ENCODE measurements at places on chromosomes 5 and 9.

GRCh38 chr5:181114844-181115778 lies 15.9 kb downstream of the OR2V1 start:
- no peak for DNase-seq

- DNase-seq, result peak; percentile 37
These were observed 47.3 kb downstream of the PRLR start for GRCh38 chr5:35182910-35183535.

DNA sequence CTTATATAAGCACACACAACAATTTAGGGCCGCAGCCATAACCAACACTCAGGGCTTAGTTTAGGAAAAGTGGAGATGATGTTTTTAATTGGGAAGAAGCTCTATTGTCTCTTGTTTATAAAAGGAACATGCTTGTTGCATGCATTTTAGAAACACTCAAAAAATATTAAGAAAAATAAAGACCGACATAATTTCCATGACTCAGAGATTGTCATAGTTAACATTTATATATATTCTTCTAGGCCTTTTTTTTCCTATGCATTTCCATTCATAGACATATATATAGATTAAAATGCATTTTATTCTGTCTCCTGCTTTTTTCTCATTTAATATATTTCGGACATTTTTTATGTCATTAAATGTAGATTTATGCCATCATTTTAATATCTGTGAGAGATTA lies 13.6 kb upstream of the ARSI start:
- DNase-seq, result no peak

DNA sequence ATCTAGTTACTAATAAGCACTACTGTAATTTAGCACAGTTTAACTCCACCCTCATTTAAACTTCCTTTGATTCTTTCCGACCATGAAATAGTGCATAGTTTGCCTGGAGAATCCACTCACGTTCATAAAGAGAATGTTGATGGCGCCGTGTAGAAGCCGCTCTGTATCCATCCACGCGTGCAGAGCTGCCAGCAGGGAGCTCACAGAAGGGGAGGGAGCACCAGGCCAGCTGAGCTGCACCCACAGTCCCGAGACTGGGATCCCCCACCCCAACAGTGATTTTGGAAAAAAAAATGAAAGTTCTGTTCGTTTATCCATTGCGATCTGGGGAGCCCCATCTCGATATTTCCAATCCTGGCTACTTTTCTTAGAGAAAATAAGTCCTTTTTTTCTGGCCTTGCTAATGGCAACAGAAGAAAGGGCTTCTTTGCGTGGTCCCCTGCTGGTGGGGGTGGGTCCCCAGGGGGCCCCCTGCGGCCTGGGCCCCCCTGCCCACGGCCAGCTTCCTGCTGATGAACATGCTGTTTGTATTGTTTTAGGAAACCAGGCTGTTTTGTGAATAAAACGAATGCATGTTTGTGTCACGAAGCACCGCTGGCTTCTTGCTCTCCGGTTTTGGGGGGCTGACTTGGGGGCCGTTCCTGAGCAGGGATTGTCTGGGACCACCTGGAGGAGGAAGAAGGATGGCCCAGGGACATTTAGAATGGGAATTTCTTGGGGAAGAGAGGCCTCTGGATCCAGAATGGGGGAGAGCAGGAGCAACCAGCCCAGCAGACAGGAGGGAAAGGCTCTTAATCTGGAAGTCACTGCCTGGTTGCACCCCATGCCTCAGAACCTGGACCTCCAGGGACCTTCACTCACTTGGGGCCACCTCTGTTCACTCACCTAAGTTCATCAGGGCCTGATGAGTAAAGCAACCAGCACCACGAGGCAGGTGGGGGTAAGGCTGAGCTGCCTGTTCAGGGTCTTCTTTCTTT lies 35.4 kb downstream of the CXXC5 start:
- no peak for DNase-seq

DNA sequence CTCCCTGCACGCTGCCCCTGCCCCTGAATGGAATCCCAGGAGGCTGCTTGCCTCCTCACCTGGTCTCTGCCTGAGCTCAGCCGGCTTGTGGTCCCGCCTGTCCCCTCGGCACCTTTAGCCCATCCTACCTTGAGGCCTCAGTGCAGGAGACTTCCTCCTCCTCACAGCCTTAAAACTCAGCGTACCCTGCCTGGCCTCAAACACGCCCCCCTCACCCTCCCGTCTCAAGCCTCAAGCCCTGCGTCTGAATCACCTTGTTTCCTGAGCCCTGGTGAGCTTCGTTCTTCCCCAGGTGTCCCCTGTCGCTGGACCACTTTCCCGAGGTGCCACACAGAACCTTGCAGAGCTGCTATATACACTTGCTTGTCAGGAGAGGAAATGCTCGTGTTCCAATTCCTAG lies 110.2 kb upstream of the SPIN1 start:
- DNase-seq, result no peak

DNA sequence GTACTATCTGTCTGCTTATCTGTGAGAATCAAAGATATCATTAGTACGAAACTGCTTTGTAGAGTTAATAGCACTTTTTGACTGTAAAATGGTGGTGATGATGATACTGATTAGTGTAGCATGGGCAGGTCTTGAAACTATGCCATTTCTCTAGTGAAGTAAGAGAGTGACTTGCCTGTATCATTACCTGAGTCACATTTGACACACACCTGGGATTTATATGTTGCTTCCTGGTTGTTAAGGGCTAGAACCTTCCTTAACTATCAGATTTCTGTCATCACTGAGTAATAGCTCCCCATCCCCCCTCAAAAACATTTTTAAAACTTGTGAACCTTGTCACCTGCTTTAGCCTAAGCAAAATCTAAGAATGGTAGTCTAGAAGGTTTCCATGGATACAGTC lies 135.6 kb upstream of the RORB start:
- DNase-seq, result no peak

DNA sequence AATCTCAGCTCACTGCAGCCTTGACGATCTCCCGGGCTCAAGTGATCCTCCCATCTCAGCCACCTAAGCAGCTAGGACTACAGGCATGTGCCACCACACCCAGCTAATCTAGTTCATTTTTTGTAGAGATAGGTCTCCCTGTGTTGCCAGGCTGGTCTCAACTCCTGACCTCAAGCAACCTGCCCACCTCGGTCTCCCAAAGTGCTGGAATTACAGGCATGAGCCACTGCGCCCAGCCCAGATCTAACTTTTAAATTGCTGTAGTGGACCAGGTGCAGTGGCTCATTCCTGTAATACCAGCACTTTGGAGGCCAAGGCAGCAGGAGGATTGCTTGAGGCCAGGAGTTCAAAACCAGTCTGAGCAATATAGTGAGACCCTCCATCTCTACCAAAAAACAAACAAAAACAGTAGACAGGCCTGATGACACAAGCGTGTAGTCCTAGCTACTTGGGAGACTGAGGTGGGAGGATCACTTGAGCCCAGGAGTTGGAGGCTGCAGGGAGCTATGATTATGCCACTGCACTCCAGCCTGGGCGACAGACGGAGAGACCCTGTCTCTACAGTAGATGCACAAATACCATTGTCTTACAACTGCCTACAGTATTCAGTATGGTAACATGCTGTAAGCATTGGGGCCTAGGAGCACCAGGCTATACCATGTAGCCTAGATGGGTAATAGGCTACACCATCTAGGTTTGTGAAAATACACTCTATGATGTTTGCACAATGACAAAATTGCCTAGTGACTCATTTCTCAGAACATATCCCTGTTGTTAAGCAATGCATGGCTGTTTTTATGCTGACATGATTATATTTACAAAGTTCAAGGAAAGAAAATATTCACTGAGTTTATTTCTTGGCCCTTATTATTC lies 1.5 kb upstream of the SIT1 start:
- DNase-seq, result no peak

GRCh38 chr9:79250806-79251205 lies 321.0 kb upstream of the TLE4 start:
- no peak for DNase-seq

DNA sequence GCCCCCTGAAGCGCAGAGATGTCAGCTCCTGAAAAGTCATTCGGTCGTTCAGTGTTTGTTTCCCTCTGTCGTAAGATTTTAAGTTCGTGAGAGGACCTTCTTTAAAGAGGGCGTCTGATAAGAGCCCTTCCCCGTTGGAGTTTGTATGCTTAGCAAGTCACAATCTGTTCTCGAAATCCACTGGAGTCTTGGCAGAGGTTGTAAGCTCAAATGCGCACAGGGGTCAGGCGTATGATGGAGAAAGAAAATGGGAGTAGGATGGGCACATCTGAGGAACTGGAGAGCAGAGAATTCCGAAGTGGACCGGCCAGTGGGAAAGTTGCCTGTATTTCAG lies 710 bp downstream of the HSD17B4 start:
- no peak for DNase-seq

DNA sequence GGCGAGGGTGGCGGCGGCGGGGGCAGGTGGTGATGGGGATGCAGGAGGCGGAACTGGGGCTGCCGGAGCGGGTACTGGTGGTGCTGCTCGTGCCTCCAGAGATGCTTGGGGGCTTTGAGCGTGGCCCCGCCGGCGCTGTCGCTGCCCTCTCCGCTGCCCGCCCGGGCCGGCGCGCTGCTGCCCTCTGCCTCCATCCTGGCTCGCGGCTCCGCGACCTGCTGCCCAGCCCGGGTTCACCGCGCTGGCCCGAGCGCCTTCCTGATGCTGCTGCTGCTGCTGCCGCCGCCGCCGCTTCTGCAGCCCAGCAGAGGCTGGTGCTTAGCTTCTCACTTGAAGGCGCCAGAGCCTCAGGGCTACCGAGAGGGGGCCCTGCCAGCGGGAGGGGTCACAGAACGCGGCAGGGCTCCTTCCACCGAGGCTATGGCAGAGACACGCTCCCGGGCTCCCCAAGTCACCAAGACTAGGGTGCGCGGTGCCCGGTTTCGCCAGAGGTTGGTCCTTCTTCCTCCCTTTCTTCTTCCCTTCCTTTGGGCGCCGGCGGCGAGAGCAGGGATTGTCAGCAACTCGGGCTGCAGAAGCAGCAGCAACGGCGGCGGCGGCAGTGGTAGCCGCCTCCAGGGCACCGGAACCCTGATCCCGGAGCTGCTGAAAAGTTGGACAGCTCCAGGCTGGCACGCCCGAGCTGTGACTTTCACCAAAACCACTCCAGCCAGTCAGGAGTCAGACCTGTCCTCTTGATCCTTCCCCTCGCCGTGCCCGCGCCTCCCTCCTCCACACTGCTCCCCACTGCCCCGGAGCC lies at the start of gene PDE4D:
TSS of gene PDE4D (minus strand) at position 298 of the 799 bp plus-strand sequence.
- DNase-seq, result no peak

DNA sequence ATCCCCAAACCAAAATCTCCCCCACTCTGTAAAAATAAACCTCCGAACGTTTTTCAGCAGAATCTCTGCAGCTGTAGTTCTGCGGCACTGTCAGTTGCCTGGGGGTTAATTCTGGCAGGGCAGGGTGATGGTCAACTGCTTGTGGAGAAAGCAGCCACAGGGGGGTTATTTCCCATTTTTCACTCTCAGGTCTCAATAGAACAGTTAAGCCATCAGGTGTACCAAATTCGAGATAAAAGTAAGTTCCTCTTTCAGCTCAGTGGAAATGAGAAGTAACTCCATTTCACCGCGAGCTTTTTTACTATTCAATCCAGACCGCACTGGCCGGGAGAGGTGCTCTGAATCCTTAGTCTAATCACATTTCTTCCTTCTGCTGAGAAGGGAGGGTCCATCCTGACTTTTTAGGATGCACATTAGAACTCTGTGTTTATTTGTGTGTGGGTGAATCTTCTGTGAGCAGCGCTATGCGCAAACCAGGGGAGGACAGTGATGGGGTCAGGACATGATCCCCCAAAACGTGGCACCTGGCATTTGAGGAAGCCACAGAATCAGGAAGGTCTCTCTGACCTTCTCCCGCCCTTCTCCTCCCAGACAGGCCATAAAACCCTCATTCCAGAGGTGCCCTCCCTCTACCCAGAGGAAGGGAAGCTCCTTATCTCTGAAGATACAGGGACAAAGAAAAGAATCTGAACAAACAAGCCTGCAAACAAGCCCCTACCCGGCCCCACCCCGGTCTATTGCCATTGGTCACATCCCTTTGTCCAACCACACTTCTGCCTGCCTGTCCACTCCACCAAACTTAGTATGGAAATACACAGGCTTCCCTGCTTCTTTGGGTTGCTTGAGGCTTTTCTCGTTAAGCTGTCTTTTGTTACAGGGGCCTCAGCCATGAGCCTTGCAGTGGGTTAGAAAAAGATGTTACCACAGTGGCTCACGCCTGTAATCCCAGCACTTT lies 229.0 kb downstream of the ROR2 start:
- DNase-seq, result no peak

GRCh38 chr5:161027763-161028162 lies 175.8 kb upstream of the ATP10B start:
- no peak for DNase-seq

Measured in 8988T (cell line).